ENCODE measurements at places on chromosomes 1 and 21. TPM values are rescaled to one million over a fixed set of nuclear protein-coding genes. Genes with fewer than 3 reads are reported as not detected.

Gene PRRX1
- total RNA-seq, result 12.5 TPM

DNA sequence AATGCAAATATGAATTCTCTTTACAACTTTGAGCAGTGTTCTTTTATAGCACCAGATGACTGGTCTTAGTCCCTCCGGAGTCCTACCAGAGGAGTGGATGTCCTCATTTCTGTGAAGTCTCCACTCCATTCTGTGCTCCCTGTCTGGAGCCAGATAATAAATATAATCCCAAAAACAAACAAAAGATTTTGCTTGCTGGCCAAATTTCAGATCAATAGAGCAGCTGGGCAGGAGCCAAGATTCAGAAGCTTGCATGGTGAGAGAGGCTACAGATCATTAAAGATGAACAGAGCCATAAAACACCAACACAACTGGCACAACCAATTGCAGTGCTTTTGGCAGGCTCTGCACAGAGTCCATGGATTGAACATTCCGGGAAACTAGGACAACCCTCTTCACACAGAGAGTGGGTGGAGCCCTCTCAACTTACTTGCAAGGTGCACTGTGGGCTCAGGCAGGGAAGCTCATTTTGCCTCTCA is 231.5 kb upstream of the SNX7 start:
- peak; percentile 81 for DNase-seq

GRCh38 chr1:101311146-101311920 is 74.5 kb downstream of the S1PR1 start:
- no peak for DNase-seq

DNA sequence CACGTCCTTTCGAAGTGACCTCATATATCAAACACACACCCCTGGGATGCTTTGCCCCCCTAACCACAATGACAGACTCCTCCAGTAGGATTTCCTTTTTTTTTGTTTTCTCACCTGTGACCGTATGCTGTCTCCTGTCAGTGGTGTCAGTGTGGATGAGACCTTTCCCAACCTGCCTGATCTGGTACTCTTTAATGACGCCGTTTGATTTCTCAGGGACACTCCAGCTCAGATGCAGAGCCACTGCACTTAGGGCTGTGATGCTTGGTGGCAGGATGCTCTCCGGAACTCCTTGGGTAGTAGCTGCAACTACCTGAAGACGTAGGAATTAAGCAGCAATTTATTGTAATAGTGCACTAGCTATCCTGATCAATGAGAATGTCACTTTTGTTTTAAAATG is 212.6 kb downstream of the KCTD3 start:
- DNase-seq, result no peak

DNA sequence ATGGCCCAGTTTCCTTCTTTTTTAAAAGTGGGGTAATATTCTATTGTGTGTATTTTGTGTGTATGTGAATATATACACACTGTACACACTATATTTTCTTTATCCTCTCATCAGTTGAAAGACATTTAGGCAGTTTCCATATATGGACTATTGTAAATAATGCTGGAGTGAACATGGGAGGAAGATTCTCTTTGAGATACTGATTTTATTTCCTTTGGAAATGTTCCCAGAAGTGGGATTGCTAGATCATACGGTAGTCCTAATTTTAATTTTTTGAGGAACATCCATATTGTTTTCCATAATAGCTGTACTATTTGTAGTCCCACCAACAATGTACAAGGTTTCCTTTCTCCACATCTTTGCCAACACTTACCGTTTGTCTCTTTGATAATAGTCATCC is 51.0 kb downstream of the F3 start:
- DNase-seq, result no peak

GRCh38 chr1:23797478-23798448 is 2.8 kb downstream of the GALE start:
- no peak for DNase-seq

GRCh38 chr1:155706139-155706538 is 17.2 kb downstream of the DAP3 start:
- no peak for DNase-seq

DNA sequence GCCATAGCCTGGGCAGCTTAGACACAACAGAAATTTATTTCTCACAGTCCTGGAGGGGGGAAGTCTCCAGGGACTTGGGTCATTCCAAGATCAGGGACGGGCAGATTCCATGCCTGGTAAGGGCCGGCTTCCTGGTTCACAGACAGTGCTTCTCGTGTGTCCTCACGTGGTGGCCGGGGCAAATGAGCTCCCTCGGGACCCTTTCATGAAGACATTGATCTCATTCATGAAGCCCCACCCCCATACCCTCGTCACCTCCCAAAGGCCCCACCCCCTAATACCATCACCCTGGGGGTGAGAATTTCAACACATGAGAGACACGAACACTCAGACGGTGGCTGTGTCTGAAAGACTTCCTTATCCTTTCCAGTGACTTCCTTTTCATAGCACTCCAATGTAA is 51.5 kb downstream of the ACOT7 start:
- no peak for DNase-seq

DNA sequence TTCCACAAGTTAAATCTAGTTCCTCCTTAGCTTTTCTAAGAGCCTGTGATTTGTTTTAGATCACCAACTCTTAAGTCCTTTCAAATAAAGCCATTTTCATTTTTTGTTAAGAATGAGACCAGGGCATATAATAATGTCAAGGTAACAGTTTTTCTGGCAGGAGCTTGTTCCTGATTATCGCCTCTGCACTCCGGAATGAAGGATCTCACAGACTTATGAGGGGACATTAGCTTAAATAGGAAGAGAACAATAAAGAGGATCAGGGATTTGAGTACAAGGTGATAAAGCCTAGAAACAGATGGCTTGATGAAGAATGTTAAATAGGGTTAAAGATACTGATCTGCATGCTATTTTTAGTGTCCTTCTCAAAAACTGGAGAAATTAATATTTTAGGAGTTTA is 13.6 kb upstream of the OTUD7B start:
- DNase-seq, result no peak

- no peak for DNase-seq
Measured at GRCh38 chr1:191152776-191153175, 675.1 kb upstream of the BRINP3 start.
